Endothelial cell (in vitro differentiated cells): ENCODE measurements at places on chromosomes 7 and 10.

- no peak for DNase-seq
Measured at GRCh38 chr7:67343114-67343513, 346.5 kb downstream of the TYW1 start.

- no peak for DNase-seq
Measured at GRCh38 chr7:55028011-55028410, 9.2 kb downstream of the EGFR start.

DNA sequence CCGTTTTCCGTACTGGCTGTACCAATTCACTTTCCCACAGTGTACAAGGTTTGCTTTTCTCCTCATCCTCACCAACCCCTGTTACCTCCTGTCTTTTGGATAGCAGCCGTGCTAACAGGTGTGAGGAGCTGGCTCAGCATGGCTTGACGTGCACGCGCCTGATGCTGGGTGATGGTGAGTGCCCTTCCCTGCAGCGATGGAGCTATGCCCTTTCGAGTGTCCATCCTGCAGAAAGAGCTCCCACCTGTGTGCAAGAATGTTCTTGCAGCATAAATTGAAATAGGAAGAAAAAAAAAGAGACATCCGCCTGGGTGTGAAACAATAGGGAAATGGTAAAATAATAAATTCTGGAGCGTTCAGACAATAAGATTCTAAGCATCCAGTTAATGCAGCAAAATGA is 9.5 kb upstream of the UBE3C start:
- DNase-seq: no peak

DNA sequence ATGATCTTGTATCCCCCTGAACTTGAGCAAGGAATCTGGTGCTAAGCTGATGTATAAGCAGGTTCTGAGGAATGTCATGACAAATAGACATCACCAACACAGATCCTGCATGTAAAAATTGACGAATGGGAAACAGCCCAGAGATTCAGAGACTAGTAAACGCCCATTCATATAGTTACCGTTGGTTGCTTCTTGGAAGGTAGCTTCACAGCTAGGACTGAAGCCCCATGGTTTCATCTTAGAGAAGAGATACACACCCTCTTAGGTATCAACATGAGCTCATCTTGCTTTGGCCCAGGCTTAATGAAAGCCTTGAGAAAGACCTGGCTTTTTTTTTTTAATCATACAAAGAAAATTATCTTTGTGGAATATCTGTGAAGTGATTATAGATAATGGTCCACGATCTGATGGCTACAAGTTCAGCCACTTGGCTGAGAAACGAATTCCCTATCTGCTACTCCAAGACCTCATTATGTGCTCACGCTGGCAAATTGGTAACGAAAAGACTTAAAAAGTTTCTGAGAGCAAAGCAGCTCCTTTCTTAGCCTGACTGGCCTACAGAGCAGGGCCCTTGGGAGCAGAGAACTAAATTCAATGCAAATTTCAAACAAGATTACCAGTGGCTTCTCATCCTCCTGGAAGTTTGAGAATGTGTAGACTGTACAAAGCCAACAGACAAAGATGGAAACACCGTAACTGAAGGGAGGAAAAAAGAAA is 181.1 kb downstream of the NRP1 start:
- DNase-seq: no peak

DNA sequence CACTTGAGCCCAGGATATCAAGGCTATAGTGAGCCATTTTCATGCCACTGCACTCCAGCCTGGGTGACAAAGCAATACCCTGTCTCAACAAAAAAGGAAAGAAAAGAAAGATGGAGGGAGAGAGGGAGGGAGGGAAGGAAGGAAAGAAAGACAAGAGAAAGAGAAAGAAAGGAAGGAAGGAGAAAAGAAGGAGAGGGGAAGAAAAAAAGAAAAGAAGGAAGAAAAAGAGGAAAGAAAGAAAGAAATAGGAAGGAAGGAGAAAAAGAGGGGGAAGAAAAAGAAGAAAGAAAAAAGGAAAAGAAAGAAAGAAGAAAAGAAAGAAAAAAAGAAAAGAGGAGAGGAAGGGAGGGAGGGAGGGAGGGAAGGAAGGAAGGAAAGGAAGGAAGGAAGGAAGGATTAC is 321.5 kb upstream of the CNTNAP2 start:
- DNase-seq: no peak

GRCh38 chr7:141930211-141930610 is 14.0 kb downstream of the OR9A4 start:
- DNase-seq: no peak

- DNase-seq: no peak
Measured at GRCh38 chr7:148790850-148791249, 92.1 kb downstream of the CUL1 start.

DNA sequence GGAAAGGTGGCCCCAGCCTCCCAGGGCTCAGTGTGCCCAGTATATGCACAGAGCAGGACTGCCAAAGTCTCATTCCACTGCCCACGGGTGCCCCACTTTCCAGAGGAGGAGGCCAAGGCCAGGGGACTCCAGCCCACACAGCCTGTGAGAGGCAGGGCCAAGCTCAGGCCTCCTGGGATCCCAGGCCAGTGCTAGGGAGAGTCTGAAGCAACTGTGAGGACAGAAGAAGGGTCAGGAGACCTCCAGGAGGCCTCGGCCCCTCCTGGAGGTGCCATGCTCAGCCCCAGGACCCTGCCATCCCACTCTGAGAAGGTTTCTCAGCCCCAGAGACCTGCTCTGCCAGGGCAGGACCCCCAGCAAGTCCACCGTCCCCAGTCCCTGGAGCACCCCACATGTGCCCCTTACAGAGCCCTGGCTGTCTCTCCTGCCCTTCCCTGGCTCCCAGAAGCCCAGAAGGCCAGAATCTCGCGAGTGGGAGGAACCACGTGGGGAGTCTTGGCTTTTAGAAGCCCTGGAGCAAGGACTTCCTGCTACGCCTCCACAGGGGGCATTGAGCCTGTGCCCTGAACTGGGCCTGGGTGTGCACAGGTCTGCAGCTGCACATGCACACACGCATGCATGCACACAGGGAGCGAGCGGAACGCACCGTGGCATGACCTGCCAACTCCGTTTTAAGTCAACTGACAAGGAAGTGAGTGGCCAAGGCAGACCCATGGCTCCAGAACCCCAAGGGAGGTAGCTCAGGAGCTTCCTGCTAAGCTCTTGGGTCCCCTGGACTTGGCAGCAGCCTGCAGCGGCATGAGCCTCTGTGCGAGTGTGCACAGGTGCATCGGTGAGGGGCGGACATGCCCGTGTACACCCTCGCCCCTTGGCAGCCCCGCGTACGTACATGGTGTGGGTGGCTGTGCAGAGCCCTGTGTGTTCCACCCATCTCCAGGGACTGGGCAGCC is 33.6 kb downstream of the ZCCHC24 start:
- no peak for DNase-seq

GRCh38 chr7:94212160-94212559 is 182.5 kb upstream of the COL1A2 start:
- no peak for DNase-seq
